GM12878 (cell line): ENCODE measurements at places on chromosomes 16 and 17. TPM values are rescaled to one million over a fixed set of nuclear protein-coding genes. Genes with fewer than 3 reads are reported as not detected.

The IL17C gene
- not detected in 2 replicates for polyA plus RNA-seq

The SOX8 gene
- polyA plus RNA-seq, result not detected in 2 replicates

The TMEM235 gene
- not detected in 2 replicates for polyA plus RNA-seq

The NR1D1 gene
- 1.8 and 1.9 TPM in 2 replicates for polyA plus RNA-seq

The GRAP gene
- 30.6 and 37.3 TPM in 2 replicates for polyA plus RNA-seq

The GLIS2 gene
- 0.14 and 0.21 TPM in 2 replicates for polyA plus RNA-seq

The RANBP10 gene
- 10.4 and 11.7 TPM in 2 replicates for polyA plus RNA-seq

The TP53TG3B gene
- not detected in 2 replicates for polyA plus RNA-seq

The NEK8 gene
- polyA plus RNA-seq, result 9.8 and 13.9 TPM in 2 replicates

The SDR42E1 gene
- polyA plus RNA-seq, result 3.8 and 4.0 TPM in 2 replicates

The PRDM7 gene
- not detected in 2 replicates for polyA plus RNA-seq

The GP1BA gene
- 0.35 and 0.42 TPM in 2 replicates for polyA plus RNA-seq

The ST6GALNAC2 gene
- polyA plus RNA-seq, result not detected in 2 replicates

The LCMT1 gene
- polyA plus RNA-seq, result 50.9 and 51.2 TPM in 2 replicates

The DHRS7C gene
- polyA plus RNA-seq, result not detected in 2 replicates

The RPTOR gene
- 6.9 and 10.9 TPM in 2 replicates for polyA plus RNA-seq

The OR1A1 gene
- not detected in 2 replicates for polyA plus RNA-seq

The DHX38 gene
- 45.7 and 46.1 TPM in 2 replicates for polyA plus RNA-seq

The EVPLL gene
- not detected in 2 replicates for polyA plus RNA-seq

The DNAAF8 gene
- polyA plus RNA-seq, result 0.20 and 0.21 TPM in 2 replicates

The MYL4 gene
- 0.79 and 1.6 TPM in 2 replicates for polyA plus RNA-seq

The CMTM2 gene
- polyA plus RNA-seq, result not detected in 2 replicates

The NECAB2 gene
- not detected in 2 replicates for polyA plus RNA-seq

The LAT gene
- polyA plus RNA-seq, result 1.7 and 2.9 TPM in 2 replicates

The SSTR5 gene
- polyA plus RNA-seq, result not detected in 2 replicates

The SMTNL2 gene
- 0.05 TPM in 1 of 2 replicates, not detected in the other for polyA plus RNA-seq

The USP43 gene
- not detected in 2 replicates for polyA plus RNA-seq

The PSMC3IP gene
- polyA plus RNA-seq, result 32.8 and 33.1 TPM in 2 replicates

The TRPV3 gene
- 2.1 and 2.4 TPM in 2 replicates for polyA plus RNA-seq

The DPEP1 gene
- not detected in 2 replicates for polyA plus RNA-seq

The TMEM98 gene
- 0.60 TPM in 1 of 2 replicates, not detected in the other for polyA plus RNA-seq

The P2RX1 gene
- 3.1 and 4.3 TPM in 2 replicates for polyA plus RNA-seq
